ENCODE measurements at places on chromosomes 7 and 10.

GRCh38 chr10:76197293-76197692 is 765.9 kb downstream of the LRMDA start:
- DNase-seq: no peak

DNA sequence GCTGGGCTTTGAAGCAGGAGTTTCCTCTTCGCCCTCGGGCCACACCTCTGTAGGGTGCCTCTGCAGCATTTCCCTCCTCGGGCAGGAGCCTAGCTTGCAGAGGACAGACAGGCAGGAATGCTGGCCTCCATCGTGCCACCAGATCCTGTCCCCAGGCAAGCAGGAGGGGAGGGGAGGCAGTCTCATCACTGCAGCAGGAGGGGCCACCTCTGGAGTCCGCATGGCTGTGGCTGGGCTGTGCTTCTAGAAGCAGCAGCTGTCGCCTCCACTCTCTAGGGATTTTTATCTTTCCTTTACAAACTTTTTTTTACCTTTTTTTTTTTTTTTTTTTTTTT is 181.4 kb downstream of the CUX1 start:
- peak; percentile 22 for DNase-seq

DNA sequence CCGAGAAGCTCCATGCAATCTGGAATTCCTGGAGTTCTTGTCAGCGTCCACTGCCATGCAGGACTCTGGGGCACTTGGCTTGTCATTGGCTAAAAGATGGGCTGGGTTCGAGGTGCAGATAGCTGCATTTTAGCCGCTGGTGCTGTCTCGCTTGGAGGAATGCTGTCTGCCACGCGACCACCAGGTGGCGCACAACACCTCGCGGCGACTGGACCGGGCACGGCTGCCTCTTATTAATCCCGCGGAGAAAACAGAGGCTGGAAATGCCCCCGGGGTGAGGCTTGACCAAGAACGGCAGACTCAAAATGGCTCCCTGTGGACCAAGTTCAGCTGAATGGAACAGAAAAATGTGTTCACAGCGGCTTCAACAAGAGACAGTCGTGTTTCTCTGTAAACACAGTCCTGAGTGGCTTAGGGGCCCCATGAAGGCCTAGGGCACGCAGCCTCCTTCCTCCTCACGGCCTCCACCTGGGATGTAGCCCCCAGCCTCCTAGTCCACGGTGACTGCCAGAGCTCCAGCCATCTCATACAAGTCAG is 46.2 kb downstream of the AOC1 start:
- peak; percentile 66 for DNase-seq

GRCh38 chr7:79610313-79610712 is 156.8 kb upstream of the MAGI2 start:
- DNase-seq: peak; percentile 19

DNA sequence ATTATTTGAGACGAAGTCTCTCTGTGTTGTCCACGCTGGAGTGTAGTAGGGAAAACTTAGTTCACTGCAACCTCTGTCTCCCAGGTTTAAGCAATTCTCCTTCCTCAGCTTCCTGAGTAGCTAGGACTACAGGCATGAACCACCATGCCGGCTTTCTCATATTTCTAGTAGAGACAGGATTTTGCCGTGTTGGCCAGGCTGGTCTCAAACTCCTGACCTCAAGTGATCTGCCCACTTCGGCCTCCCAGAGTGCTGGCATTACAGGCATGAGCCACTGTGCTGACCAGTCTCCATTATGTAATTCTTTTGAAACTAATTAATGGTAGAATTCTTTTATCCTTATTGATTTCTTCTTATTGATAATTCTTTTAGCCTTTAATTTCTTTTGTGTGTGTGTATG is 32.5 kb downstream of the PCLO start:
- no peak for DNase-seq

- peak; percentile 11 for DNase-seq
Observed at GRCh38 chr10:89029181-89029580, 38.6 kb downstream of the FAS start.

DNA sequence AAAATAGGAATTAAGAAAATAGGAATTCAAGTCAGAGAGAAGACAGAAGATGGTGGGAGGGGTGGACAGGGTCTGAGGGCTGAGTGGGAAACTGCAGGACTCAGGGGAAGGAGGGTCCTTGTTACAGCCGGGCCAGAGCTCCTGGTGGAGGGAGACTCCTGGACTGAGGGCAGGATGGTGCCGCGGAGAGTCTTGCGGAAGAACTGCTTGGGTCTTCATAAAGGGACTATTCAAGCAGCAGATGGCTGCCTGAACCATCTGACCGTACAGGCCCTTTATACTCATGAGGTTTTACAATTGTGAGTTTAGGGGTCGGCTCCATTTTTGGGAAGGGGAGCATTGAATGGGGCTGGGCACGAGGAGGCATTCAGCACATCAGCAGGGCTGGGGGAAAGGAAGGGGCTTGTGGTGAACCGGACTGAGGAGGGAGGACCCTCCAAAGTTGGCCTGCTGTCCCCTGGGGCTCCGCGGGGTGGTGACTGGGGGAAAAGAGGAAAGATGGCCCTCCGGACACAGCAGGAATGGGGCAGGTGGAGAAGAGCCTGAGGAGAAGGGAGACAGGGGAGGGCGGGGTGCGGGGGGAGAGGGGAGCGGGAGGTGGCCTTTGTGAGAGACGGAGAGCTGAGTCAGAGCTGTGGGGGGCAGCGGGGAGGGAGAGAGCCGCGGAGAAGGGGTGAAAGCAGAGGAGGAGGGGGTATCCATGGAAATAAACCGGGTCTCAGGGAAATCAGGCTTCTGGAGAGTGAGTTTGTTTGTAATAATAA is 1.5 kb downstream of the FAM131B start:
- no peak for DNase-seq

- DNase-seq: peak; percentile 96
Observed at GRCh38 chr10:52864201-52865106, 91.9 kb upstream of the MBL2 start.

- DNase-seq: peak; percentile 80
Observed at GRCh38 chr7:92723205-92723604, 113.2 kb downstream of the CDK6 start.

DNA sequence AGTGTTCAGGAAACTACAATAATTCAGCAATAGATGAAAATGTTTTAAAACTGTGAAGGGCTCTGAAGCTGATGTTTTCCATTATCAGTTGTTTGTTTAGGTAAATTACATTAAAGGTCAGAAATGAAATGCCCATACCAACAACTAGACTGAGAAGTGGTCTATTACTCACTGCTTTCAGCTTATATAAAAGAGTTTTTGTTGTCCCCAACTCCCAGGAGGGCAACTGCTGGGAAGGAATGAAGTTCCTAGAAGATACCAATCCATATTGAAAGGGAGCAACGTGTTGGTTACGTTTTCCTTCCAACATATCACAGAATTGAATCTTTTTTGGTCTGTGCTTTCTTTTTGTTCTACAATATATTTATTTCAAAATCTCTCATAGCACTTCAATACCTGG is 330.6 kb upstream of the LRRN3 start:
- DNase-seq: no peak

GRCh38 chr10:31187607-31188210 is 131.3 kb upstream of the ZEB1 start:
- no peak for DNase-seq

GRCh38 chr7:98760201-98760651 is 109.6 kb downstream of the TMEM130 start:
- DNase-seq: peak; percentile 60

DNA sequence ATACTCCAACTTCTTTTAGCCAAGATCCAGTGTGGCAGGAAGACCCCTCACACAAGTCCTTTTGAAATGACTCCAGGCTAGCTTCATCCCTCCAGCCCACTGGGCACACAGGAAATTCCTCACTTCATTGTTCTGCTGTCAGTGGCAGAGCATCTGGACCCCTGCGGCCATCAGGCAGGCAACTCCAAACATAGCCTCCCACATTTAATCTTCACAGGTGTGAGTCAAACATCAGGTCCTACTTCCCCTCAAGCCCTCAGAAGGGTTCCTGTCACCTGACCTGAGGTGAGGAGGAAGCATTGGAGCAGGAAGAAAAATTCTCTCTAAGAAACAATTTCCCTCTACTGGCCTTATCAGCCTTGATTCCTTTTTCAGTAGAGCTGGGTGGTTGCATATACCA is 51.1 kb upstream of the C1GALT1 start:
- no peak for DNase-seq

- peak; percentile 54 for DNase-seq
Observed at GRCh38 chr7:40310258-40310657, 175.5 kb downstream of the SUGCT start.

- DNase-seq: no peak
Observed at GRCh38 chr7:30932562-30932961, 20.9 kb downstream of the AQP1 start.

DNA sequence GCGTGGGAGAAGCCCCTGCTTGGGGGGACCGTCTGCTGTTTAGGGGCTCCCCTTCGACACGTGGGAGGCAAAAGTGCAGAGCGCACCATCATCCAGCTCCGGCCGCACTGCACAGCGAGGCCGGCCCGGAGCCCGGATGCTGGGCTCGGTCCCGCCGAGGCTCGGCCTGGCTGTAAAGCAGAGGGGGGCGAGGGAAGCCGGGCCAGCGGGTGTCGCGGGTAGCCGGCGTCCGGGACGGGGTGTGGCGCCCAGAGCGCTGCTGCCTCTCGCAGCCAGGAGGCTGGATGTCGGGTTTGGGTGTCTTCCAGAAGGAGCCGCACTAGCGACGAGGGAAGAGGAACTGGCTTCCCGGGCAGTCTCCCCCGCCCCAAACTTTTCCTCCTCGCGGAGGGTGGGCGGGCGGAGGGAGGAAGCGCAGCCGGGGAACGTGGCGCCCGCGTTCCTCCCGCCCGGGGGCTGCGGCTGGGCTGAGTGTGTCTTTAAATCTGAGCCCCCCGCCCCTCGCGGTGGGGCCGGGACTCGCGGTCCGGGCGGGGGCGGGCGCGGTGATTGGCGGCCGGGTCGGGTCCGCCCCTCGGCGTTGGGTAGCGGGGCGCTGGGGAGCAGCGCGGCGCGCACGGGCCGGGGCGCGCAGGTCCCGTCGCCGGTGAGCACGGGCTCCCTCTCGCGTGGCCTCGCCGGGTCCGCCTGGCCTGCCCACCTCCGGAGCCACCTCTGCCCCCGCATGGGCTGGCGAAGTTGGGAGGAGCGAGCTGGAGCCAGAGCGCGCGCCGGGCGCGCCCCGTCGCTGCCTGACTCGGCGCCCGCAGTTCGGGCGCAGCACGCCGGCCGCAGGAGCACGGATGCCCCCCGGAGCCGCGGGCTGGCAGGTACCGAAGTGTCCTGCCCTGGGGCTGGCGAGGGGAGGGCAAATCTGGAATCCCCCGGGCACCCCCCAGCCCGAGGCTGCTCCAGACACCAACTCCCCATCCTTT is at the start of gene PALD1:
PALD1 (plus strand) TSS at position 577 of the 974 bp plus-strand sequence. CDS start 47,185 bp downstream, outside the sequence.
- DNase-seq: peak; percentile 61

DNA sequence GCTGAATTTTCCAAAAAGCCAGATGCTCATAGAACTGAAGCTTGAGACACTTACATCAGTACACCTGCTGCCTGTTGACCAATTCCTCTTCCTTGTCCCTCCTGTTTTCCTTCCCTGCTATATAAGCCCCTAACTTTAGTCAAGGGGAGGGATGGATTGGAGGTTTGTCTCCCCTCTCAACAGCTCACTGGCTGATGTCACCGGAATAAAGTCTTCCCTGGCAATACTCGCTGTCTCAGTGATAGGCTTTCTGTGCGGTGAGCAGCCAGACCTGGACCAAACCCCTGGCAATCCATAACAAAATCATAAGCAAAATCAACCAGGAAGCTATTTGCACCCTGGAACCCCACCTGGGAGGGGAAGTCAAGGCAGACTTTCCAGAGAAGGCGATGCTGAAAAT is 929 bp upstream of the IRF5 start:
- DNase-seq: no peak

- DNase-seq: no peak
Observed at GRCh38 chr7:100600730-100601038, 1.5 kb upstream of the PCOLCE start.

- no peak for DNase-seq
Observed at GRCh38 chr10:27642023-27642589, 103.5 kb downstream of the MKX start.

GRCh38 chr7:77813180-77813579 is 14.6 kb downstream of the PHTF2 start:
- no peak for DNase-seq

- peak; percentile 100 for DNase-seq
Observed at GRCh38 chr10:6275022-6275997, 72.6 kb downstream of the PFKFB3 start.

DNA sequence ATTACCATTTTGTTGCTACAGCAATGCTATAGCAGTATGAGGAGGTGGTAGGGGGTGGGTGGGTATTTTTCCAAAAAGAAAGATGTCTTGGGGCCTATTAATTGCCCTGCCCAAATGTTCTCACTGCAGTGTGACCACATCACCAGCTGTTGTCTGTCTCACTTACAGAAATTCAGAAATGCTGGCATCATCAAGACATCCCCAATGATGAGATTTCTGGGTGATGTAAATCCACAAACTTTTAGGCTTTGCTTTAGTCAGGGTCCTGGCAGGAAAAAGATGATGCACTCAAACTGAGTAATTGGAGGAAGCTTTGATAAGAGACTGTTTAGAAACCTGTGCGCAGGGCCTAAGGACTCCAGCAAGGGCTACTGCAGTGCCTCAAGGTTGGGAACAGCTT is 56.2 kb upstream of the OPN4 start:
- DNase-seq: peak; percentile 10

DNA sequence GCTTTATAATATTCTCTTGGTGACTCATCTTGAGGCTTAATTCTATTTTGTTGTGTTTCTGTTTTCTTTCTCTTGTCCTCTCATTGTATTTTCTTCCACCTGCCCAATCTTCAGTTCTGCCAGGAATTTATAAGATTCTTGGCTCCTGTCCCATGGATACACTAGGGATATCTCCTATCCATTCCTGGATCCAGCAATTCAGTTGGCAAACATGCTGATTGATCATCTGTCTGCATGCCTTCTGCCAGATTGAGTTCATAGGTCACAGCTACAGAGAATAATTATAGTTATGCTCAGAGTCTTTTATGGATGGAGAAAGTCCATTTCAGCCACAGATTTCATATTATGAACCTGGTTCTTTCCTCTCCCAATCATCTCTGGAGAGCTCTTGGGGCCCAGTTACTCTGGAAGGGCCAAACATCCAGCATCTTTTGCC is 140.4 kb upstream of the MAGI2 start:
- no peak for DNase-seq

GRCh38 chr10:97140902-97141745 is 44.6 kb downstream of the SLIT1 start:
- DNase-seq: no peak

DNA sequence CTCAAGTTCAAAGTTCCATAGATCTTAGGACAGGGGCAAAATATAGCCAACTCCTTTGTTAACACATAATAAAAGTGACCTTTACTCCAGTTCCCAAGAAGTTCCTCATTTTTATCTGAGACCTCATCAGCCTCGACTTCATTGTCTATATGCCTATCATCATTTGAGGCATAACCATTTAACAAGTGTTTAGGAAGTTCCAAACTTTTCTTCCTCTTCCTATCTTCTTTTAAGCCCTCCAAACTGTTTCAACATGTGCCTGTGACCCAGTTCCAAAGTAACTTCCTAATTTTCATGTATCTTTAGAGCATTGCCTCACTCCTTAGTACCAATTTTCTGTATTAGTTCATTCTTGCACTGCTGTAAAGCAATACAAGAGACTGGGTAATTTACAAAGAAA is 569.1 kb downstream of the ANKRD7 start:
- no peak for DNase-seq
